ENCODE measurements at places on chromosomes 3 and 15.

GRCh38 chr3:9398700-9399336 is 1.4 kb downstream of the SETD5 start:
- no peak for DNase-seq

- DNase-seq: no peak
Measured at GRCh38 chr15:57436961-57437360, 60.7 kb downstream of the CGNL1 start.

- DNase-seq: peak; percentile 54
Measured at GRCh38 chr3:66394019-66394752, 106.6 kb downstream of the LRIG1 start.

DNA sequence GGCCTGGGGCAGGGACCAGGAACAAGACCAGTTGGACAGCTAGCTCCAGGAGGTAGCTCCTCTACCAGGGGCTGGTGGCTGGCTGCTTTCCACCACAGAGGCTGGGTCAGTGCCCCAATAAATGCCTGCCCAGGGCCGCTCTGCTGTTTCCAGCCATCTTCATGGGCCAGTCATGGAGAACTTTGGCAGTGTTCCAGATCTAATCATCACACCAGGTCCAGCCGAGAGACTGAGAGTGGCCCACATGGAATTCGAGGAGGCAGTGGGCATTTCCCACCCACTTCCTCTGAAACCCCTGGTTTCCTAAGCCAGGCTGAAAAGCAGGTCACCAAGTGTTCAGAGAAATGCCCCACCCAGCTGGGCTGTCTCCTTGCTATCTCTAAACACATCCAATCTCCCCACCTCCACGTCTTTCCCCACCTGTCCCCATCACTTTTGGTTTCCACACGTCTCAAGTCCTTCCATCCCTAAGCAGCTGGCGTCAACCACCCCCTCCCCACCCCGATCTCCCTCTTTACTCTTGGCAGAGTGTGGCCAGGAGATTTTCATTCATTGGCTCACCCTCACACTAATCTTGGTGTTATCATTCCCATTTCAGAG is 190.0 kb upstream of the LINGO1 start:
- no peak for DNase-seq

GRCh38 chr15:84778194-84778593 is 29.8 kb downstream of the ZNF592 start:
- DNase-seq: no peak

GRCh38 chr3:115905871-115906270 is 282.6 kb downstream of the GAP43 start:
- no peak for DNase-seq

DNA sequence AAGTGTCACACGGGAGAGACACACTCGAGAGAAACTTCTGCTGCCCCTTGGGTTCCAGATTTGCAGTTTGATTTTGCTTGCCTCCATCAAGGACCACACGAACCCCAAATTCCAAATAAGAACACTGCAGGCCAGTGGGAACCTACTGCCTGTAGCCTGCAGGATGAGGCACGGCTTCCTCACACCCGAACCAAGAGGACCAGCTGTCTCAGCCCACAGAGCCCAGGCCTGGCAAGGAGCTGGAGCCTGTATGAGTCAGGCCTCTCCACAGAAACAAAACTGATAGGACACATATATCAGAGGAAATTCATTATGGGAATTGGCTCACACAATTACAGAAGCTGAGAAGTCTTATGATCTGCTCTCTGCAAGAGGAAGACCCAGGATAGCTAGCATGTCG is 188.1 kb upstream of the NSMCE3 start:
- no peak for DNase-seq

Data from sigmoid colon (tissue), 7 donors.